Smooth muscle cell of the brain vasculature (primary cell): ENCODE measurements at places on chromosomes 4 and X.

DNA sequence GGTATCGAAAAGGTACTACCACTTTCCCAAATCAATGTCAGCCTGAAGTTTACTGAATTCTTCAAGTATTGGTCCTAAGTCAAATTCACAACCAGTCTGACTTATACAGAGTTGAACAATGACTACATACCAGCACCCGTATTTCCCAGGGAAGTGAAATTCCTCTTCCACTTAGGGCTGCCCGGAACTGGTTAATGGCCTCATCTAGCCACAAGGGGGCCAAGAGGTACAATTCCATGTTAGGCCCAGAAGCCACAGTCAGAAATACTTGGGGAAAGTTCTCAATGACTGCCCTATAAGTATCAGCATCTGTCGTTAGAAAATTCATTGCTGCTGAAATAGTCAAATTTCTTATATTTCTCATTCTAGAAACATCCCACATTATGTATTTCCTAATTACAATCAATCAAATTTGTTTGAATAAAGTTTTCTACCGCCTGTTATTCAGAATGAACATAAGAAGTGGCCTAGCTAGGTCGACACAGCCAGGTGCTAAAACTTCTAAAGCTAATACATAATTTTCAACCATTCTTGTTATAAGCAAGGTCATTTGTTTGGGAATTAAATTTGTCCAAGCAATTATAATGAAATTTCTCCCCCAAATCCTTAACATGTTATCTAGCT, 5.6 kb upstream of the PCDH7 start:
- DNase-seq = no peak

DNA sequence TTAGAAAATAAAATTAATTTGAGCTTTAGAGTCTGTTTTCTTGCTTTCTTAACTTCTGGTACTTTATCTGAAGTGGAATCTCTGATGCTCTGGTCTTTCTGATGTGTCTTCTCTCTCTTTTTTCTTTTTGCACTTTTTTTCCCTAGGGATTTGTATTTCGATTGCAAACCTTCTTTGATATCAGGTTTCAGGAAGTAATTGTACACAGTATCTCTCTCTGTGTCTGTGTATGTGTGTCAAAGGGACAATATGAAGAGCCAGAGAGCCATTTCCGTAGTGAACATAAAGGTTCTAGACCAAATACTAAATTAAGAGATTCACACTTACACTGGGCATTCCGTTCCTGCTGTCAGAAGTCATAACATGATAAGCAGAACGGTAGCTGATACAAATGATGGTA, 325.0 kb downstream of the PCDH7 start:
- no peak for DNase-seq

GRCh38 chr4:150355858-150356455, 226.0 kb upstream of the MAB21L2 start:
- no peak for DNase-seq

DNA sequence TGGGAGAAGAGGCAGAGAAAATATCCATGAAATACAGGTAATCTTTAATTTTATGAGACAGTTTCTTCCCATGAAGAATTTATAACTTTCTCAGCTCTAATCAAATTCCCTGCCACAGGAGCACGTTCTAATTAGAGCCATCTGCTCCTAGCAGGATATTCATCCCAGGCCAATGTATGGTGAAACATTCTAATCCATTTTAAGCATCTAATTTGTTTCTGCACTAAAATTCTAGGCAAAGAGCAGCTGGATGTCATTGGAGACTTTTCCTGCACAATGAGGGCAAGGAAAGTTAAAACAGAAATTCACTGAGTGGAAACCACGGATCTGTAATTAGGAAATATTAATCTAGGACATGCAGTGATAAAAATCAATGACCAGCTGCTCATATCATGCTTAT, 107.7 kb upstream of the ZFP42 start:
- DNase-seq = no peak

GRCh38 chr4:149987330-149988086, 90.7 kb upstream of the DCLK2 start:
- peak; percentile 47 for DNase-seq
